CD14-positive monocyte (primary cell): ENCODE measurements at places on chromosomes 1 and 21.

DNA sequence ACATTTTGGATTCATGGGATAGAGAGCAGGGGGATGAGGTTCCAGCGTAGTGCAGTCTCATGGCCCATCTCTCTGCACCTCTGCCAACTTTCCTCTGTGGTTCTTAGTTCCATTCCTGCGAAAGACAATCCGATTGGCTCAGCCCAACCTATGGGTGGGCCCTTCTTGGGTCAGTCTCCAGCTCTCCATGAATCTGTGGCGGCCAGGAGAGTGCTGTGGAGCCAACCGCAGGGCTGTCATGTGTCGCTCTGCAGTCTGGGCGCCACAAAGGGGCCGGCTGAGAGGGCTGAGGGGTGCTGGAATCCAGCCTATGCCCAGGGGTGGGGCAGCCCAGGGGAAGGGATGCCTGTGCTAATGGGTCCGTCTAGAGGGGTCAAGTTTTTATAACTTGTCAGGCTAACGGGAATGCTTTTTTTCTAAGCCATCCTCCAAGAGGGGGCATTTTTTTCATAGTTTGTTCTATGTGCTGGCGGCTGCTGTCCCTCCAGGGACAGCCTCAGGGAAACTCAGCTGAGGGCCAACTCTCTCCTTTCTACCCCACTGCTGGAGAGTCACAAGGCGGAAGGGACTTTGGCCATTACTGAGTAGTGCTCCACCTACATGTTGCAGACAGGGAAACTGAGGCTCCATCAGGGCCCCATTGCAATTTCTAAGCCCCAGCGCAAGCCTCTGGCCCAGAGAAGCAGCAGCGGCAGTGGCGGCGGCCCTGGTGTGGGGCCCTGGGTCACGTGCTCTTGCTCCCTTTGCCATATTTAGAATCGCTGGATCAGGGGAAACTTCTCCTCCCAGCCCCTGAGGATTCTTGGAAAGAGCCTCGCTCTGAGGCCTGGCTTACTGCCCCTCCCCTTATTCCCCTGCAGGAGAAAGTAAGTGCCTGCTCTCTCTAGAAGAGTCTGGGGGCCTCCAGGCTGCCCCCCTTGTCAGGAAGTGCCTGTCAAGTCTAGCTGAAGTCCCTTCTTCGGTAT is 23.4 kb downstream of the KCNQ4 start:
- DNase-seq: no peak

DNA sequence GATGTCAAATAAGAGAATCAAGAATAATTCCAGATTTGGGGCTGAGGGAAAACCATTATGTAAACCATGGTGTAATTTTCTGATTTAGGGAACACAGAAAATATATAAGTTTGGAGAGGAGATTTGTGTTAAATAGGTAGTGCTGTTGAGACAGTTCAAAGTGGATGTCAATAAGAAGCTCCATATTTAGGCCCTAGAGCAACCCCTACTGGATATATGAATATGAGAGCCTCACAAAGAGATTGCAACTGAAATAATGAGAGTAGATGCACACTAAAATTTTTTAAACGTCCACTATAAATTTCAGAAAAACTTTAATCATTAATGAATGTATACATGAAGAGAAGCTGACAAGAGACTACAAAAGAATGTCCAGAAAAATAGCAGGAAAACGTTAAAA is 1447.8 kb upstream of the PRMT6 start:
- DNase-seq: no peak

DNA sequence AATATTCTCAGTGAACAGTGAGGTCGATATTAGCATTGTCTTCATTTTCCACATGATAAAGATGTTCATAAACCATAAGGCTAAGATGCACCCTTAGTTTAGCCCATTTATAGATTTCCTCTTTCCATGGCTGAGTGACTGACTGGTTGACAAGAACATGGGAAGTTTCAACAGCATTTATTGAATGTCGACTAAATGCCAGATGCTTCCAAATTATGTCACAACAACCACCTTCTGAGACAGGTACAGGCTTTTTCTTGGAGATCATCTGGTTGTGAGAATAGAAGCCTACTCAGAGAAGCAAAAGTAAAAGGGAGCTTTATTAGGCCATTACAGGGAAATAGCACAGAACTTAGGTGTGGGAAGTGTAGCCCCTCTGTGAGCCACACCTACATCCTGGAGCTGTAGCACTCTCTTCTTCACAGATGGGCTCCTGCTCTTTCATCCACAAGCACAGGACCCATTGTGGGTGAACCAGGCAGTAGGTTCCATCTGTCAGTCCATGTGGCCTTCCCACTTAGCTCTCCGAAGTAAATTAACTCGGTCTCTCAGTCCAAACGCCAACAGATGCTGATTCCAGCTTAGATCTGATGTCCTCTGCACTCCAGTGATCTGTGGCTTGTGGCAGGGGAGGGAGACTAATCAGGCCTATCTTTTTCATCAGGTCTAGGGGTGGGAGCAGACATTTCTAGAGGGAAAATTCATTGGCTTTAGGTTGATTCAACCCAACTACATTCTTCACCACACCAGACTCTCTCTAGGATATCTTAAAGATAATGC is 14.3 kb downstream of the ATP2B4 start:
- DNase-seq: no peak

GRCh38 chr1:153963850-153964331 is 554 bp upstream of the SLC39A1 start:
- no peak for DNase-seq

DNA sequence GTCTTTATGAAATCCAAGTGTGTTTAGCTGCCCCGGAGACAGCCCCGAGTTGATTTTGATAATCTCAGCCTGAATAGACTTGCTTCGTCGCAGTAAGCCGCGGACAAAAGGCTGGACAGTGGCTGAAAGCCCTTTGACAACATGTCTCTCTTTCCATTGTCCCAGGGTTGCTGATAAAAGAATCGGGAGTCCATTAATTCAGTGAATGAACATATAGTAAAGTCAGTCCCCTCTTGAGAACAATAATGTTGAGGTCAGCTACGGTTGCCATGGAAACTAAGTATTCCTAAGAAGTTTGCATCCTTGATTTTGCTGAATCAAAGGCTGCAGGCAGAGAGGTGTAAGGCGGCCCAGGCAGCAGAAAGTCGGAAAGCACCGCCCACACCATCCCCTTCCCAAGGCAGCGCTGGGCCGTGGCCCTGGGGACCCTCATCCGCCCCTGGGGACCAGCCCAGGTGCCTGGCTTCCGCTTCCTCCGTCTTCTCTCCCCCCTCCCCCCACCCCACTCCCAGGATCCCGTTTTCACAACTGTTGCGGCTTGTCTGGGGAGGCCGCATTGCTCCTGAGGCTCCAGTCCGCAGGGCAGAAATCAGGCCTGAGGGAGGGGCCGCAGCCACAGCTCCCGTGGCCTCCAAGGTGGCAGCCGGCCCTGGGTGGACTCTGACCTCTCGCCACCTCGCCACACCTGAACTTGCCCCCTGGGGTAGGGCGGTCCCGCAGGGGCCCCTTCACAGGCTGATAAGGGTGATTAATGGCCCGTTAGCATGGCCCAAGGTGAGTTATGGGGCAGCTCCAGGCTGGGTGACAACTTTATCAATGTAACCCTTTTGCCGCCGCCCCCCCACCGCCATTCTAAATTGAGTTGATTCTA is 180.9 kb downstream of the PRDM16 start:
- no peak for DNase-seq

- no peak for DNase-seq
These were observed 9.2 kb upstream of the ITPKB start for GRCh38 chr1:226748306-226748705.

- DNase-seq: no peak
These were observed 591.8 kb downstream of the ADGRL2 start for GRCh38 chr1:82392513-82392912.

DNA sequence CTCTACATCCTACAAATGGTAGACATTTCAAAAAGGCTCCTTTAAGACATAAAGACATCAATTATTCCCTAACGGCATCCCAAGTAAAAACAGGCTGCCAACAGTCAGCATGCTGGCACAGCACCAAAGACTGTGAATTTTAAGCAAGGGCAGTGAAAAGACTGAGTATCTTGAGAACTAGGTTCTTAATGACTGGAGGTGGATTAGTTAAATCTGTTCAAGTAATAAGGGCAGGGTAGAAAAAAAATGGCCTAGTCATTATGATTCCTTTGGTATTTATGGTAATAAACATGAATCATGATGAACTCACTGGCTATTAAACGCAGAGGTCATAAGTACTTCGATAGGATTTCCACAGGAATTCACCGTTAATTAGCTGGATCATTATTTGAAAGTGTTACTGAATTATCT is 75.2 kb downstream of the KIFAP3 start:
- no peak for DNase-seq
